Vagina (tissue), 2 donors: ENCODE measurements at places on chromosomes 12 and 14.

DNA sequence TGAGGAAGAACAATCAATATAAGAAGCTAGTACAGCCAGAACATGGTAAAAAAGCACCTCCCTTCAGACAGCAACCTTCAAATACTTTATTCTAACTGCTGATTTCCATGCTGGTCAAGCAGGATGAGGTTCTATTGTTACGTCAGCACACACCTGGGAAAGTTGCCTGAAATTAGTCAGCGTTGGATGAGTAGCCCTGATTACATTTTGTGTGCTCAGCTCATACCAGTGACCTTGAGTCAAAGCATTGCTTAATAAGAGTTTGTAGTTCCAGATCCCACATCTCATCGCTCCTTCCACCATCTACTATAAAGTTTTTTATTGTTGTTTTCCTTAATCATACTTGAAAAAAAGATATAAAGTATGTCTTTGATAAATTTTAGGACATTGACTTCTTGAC lies 361.5 kb downstream of the EGLN3 start:
- DNase-seq, result no peak

- no peak for DNase-seq
These were observed 2.4 kb downstream of the AMN start for GRCh38 chr14:102924632-102925588.

DNA sequence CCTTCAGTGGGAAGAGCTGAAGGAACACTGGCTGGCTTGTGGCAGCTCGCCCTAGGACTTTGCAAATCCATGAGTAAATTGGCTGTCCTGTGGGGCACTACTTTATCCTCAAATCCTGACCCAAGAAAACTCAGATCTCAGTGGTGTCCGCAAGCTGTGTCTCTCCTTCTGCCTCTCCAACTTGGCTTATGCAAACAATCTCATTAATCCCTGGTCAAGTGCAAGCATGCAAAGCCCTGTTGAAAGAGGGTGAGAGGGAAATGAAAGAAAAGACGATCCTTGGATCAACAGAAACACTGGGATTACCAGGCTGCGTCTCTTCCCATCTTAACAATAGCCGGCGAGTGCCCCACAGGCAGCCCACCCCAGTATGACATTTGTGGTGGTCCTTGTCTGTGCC lies 901.6 kb downstream of the BCL11B start:
- no peak for DNase-seq

DNA sequence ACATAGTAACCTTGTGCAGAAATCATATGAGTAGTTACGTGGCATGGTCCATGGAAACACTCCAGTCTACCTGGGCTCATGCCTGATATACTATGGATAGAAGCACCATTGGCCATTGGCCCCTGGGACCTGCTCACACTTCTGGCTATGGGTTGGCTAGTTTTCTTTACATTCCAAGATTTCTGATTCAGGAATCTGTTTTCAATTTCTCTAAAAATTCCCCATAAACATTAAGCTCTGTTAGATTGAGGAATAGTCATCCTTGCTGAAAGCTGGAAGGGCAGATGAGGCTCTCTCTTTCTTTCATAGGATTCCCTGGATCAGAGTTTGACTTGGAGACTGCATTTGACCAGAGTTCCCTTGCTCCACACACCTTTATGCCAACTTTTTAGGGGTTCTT lies 37.3 kb upstream of the RAP1B start:
- no peak for DNase-seq

DNA sequence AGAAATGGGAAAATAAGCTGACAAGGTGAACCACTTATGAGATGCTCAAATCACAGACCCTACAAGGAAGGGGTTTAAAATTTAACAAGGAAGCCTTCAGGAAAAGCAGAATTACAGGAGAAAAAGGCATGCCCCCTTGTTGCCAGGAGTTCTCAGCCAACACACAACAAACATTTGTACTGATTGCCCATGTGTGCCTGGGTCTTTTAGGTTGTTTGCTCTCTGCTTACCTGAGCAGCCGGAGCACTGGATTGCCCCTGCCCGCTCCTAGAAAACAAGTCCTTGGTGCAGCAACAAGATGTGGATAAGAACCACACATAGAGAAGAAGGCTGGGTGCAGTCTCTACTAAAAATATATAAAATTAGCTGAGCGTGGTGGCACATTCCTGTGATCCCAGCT lies 3.4 kb downstream of the DRAM1 start:
- no peak for DNase-seq

DNA sequence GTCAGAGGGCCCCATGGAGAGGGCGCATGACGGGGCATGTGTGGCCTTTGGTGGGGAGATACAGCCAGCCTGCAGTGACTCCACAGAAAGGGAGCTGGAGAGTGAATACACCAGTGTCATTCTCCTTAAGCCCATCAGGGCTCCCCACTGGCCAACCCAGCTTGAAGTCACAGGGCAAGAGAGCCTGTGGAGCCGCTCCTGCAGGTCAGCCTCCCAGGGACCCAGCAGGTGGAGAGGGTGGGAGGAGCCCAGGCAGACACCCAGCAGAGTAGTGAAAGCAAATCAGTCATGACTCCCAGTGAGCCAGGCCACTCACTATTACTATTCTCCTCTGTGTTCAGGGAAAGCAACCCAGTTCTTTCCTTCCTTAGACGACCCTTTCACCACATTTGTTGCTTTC lies 110.0 kb upstream of the CPM start:
- DNase-seq, result no peak

GRCh38 chr14:92706386-92706785 lies 42.0 kb downstream of the LGMN start:
- DNase-seq, result no peak

DNA sequence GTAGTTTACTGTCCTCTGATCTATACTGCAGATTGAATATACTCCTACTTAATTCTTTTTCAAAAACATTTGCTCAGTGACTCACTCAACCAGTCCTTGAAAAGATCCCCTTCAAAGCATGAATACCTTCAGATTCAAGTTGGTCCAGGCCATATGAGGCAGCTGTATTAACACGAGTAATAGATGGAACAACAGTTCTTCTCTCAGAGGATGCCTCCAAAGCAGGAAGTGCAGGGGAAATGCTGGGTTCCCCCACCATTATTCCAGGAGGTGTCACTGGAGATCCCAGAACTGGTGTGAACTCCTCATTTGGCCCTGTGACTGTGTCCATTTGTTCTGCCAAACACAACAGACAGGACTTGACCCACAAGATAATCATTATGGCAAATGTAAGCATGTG lies 20.6 kb downstream of the ARMH4 start:
- no peak for DNase-seq

GRCh38 chr12:5622280-5622679 lies 190.4 kb downstream of the NTF3 start:
- no peak for DNase-seq

GRCh38 chr12:97482143-97482693 lies 19.6 kb downstream of the RMST start:
- DNase-seq, result no peak

DNA sequence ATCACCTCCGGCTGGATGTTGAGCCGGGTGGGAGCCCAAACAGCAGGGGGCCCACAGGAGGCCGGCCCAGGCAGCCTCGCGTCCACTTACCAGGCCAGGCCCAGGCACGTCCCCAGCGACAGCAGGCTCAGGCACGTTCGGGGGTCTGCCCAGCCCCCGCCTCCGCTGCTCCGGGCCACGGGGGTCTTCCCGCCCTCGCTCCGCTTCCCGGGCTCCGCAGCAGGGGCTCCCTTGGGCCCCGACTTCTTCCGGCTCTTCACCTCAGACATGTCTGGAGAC lies 216 bp downstream of the IKBIP start:
- peak; percentile 87 for DNase-seq

GRCh38 chr14:58944343-58944967 lies 244.0 kb upstream of the DAAM1 start:
- DNase-seq, result no peak

DNA sequence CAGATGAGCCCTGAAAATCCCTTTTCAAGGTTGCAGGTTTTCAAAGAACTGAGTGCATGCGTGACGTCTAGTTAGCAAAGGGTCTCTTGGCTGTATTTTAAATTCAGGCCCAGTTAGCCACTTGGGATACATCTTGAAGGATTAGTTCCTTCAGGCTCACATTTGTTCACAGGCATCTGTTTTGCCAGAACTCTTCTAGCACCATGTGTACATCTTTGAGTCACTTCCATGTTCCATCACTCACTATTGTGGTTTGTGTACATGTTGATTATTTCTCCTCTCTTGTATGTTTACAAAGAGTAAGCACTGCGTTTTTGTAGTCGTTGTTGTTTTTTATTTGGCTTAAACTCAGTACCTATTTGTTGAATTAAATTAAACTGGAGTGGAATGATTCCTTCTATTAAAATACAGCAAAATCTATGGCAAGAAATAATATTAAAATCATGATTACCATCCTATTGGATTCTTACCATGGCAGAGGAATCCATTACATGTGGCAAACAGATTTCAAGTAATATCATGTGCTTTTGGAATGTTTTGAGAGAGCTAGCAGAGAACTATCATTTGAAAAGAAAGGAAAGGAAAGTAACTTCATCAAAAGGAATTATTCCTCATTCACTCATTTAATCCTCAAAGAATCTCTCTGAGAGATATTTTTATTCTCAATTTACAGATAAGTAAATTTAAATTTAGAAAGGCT lies 438.9 kb upstream of the FAR2 start:
- DNase-seq, result no peak

DNA sequence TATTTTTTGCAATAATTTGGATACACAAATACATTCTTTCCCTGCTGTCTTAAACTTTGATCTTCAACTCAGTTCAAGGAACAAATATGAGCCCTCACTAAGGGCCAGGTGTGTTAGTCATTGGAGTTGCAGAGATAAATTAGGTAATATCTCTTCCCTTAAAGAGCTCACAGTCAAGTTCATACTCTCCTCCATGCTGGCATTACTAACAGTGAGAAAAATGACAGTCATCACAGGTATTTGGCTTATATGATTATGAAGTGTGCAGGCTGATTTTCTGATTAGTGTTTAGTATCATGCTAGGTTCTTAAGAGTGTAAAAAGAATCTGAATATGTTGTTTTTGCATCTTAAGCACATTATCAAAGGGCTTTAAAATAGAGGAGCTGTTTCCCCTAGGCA lies 594.7 kb downstream of the CCER1 start:
- no peak for DNase-seq

DNA sequence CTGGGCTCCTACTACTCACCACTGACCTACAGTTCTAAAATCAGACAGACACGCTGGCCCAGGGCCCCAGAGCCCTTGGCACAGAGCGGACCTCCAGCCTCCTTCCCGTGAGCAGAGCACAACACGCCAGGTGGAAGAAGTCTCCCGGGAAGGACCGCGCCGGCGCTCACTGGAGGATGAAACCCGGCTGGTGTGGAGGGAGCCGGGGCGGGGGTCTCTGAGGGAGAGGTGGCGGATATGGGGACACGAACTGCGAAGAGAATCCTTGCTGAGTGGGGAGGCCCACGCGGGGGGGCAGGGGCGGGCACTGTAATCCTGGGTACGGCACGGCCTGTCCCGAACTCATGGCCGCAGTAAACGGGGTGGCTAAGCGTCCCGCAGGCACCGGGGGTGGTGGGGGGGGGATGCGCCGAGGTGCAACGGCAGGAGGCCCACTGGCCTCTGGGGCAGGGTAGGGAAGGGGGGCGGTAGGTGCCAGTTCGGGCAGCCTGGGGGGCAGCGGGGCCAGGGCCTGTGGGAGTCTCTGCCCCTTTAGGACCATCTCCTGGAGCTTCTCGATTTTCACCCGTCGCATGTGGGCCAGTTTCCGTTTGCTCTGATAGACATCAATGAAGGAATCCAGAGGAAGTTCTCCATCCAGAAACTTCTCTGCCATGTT lies 28.8 kb downstream of the VPS37B start:
- DNase-seq, result no peak

GRCh38 chr12:121810833-121811433 lies 7.1 kb downstream of the SETD1B start:
- DNase-seq, result no peak

DNA sequence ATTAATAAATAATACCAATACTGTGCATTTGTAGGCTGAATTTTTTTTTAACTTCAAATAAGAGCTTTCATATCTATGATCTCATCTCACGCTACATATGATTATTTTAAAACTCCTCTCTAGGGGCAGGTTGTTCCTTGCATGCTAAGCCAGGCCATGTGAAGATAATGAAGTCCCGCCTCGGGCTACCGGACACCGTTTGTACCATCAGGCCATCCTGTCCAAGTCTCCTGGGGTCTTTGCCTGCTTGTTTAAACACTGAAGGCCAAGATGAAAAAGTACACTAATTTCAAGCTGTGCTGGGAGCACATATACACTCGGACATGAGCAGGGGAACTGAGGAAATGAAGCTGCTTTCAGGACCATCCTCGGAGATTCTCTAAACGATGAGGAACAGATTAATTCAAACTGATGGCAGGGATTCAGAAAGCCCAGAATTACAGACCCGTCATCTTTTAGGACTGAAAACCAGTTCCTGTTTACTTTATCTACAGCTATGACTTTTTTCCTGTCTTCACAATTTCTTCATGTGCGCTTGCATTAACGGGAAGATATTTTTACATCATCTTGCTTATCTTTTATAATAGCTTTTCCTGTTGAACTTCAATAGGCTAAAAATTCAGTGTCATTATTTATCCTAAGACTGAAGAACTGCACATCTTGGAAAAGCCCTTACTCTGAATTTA lies 6.3 kb upstream of the ABHD12B start:
- no peak for DNase-seq

- no peak for DNase-seq
These were observed 883 bp upstream of the MYL2 start for GRCh38 chr12:110921262-110921661.

DNA sequence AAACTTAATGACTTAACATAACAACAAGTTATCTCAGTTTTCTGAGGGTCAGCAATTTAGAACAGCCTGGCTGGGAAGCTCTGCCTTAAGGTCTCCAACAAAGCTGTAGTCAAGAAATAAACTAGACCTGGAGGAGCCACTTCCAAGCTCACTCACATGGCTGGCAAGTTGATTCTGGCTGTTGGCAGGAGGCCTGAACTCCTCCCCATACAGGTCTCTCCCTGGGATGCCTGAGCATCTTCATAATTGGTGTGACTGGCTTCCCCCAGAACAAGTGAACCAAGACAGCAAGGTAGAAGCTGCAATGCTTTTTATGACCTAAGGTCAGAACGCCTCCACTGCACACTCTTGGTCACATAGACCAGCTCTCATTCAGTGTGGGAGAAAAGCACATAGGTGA lies 128.3 kb downstream of the SAMD4A start:
- DNase-seq, result no peak

DNA sequence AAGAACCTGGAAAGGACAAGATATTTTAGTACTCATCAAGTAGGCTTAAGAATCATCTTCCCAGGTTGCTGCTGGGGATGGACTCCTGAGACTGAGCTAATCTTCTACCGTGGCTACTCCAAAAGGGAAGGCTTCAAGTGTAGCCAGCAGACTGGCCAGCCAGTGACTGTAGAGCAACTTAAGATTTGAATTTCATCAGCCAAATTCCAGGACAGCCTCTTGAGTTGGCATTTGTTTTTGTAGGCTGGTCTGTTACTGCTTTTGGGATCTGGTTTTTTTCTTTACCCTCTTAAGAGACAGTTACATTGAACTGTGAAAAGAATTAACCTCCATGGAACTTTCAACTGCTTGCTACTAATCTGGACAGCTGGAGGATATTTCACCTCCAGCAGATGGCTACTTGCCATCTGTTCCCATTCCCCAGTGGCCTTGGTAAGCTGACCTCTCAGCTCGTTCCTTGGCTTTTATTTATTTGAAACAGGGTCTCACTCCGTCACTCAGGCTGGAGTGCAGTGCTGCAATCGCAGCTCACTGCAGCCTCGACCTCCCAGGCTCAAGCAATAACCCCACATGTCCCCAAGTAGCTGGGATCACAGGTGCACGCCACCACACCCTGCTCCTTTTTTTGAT lies 20.7 kb downstream of the VTI1B start:
- DNase-seq, result no peak

- DNase-seq, result no peak
These were observed 197.2 kb upstream of the NUDT4 start for GRCh38 chr12:93180566-93180965.
